ENCODE measurements at places on chromosomes 5 and 9. TPM values are rescaled to one million over a fixed set of nuclear protein-coding genes. Genes with fewer than 3 reads are reported as not detected.

Gene STKLD1
- 0.85 TPM for polyA plus RNA-seq

Gene SEMA6A
- 7.1 TPM for polyA plus RNA-seq

Gene SH3GL2
- polyA plus RNA-seq: 0.06 TPM

Gene PKD2L2
- not detected for polyA plus RNA-seq

Gene ARL15
- 5.0 TPM for polyA plus RNA-seq

Gene SPATA31A3
- polyA plus RNA-seq: not detected

Gene FOXD4L3
- polyA plus RNA-seq: not detected

DNA sequence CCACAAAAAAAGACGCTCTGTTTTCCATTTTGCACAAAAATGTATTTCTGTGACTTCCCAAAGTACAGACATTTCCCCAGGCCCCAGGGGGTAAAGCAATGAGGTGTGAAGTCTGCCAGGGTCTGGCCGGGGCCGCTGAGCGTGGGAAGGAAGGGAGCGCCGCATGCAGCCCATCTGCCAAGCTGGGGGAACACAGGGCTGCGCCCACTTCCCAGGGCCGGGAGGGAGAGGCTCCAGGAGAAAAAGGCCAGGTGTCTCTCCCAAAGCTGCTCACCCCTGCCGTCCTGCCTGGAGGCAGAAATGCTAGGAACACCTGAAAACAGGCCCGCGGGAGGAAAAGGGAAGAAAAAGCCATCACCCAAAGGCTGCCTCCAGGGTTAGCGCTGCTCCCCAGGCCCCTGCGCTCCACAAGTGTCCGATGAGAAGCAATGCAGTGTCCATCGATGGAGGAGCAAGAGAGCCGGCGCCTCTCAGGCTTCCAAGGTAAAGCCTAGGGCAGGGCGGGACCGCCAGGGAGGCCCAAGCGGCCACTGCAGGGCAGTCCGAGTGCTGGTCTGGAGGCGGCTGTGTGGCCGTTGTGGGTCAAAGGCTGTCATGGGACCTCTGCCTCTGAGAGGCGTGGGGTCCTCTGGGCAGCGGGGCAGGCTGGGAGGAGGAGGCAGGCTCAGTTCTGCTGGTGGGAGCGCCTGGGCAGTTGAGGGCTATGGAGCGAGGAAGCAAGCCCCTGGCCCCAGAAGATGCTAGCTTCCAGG, 6.0 kb upstream of the ZDHHC12 start:
- DNase-seq: no peak

- DNase-seq: no peak
These were observed 1.2 kb downstream of the UHRF2 start for GRCh38 chr9:6414247-6414641.

DNA sequence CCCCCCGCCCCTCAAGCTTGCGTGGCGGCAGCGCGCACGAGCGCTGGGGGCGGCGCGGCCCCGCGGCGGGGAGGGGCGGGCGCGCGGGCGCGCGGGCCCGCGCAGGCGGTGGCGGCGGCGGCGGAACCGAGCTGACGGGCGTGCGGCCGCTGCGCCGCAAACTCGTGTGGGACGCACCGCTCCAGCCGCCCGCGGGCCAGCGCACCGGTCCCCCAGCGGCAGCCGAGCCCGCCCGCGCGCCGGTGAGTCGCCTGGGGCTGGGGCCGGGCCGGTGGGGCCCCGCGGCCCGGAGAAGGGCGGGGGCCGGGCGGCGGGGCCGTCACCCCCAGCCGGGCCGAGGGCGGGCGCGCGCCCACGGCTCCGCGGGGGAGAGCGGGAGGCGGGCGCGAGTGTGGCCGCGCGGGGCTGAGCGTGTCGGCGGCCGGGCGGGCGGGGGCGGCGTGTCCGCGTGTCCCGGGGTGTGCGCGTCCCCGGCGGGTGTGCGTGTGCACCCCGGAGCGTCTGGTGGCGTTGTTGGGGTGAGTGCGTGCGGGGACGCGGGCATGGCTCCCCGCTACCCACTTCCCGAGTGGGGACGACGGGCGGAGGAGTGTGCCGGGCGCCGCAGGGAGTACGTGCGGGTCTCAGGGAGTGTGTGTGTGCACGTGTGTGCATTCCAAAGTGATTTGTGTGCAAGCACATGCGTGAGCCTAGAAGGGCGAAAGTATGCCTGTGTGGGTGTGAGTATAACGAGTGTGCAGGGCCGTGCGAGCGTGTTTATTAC, at the start of gene NEK6:
NEK6 (plus strand) TSS at position 106 of the 763 bp plus-strand sequence. CDS start 44,016 bp downstream, outside the sequence.
- DNase-seq: no peak

DNA sequence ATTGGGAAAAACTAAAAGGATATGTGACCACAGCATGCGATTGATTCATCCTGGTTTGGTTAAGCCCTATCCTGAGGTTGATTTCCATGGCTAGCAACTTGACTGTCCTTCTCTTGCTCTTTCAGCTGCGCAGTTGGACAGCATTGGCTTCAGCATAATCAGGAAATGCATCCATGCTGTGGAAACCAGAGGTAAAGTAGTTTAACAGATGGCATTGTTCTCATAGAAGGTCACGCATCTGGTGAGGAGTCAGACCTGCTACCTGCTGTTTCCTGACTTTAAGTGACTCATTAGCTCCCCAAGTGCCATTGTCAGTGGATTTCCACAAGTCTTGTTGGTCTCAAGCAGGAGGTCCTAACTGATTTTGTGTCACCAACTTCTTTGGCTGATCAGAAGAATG, 266.9 kb downstream of the ARHGAP26 start:
- DNase-seq: no peak

- DNase-seq: no peak
These were observed 112.2 kb downstream of the C9orf152 start for GRCh38 chr9:110095776-110096175.

- DNase-seq: no peak
These were observed 12.8 kb upstream of the KCNV2 start for GRCh38 chr9:2704504-2704903.

DNA sequence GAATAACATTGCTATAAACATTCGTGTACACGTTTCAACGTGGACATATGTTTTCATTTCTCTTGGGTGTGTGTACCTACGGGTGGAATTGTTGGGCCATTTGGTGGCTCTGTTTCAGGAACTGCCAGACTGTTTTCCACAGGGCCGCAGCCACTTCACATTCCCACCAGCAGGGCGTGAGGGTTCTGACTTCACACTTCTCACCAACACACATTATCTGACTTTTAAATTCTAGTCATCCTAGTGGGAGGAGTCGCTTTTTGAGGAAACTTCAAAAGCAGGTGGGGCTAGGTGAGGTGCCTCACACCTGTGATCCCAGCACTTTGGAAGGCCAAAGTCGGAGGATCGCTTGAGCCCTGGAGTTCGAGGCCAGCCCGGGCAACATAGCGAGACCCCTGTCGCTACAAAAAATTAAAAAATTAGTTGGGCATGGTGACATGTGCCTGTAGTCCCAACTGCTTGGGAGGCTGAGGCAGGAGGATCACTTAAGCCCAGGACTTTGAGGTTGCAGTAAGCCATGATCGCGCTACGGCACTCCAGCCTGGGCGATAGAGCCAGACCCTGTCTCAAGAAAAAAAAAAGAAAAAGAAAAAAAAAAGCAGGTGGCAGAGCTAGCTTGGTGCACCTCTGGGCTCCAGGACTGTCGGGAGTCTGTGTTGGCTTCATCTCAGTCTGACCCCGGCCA, 28.5 kb downstream of the TSPAN17 start:
- no peak for DNase-seq

- DNase-seq: no peak
These were observed 164.8 kb downstream of the EFNA5 start for GRCh38 chr5:107505763-107506534.

DNA sequence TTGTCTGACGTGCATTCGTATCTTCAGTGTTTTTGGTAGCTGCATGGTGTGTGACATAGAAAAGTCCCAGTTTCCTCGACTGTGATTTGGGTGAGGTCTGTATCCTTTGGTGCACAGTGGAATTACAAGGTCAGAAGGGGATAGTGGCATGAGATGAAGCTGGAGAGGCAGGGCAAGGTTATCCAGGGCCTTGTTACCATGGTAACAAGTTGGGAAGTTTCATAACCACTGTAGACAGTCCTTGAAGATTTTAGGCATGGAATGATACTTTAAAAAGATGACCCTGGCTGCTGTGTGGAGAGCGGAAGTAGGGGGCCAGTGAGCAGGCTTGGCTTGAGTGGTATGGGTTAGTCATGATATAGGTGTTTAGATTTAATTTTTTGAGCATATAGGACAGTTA, 11.9 kb downstream of the EHMT1 start:
- no peak for DNase-seq

GRCh38 chr5:138960145-138960692, 85.1 kb upstream of the LRRTM2 start:
- DNase-seq: no peak

DNA sequence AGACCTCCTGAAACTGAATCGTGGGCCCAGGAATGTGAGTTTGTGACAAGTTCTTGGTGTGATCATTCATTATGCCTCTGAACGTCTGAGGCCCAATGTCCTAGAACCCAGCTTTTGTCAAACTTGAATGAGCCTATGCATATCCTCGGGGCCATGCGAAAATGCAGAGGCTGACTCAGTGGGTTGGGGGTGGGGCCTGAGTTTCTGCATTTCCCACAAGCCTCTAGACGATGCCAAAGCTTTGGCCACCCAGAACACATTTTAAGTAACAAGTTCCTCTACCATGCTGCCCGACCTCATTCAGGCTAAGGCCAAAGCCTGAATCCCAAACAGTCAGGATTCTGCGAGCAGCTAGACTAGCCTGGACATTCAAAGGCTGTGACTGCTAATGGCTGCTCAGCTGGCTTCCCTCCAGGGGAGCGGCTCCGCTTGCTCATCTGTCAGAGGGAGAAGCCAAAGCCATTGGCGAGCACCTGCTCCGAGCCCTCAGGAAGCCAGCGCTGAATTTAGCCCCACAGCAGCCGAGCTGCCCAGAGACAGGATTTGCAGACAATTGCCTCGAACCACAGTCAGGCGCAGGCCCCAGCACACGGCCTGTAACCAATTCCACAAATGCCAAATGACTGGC, 177.5 kb downstream of the ZDHHC21 start:
- no peak for DNase-seq

DNA sequence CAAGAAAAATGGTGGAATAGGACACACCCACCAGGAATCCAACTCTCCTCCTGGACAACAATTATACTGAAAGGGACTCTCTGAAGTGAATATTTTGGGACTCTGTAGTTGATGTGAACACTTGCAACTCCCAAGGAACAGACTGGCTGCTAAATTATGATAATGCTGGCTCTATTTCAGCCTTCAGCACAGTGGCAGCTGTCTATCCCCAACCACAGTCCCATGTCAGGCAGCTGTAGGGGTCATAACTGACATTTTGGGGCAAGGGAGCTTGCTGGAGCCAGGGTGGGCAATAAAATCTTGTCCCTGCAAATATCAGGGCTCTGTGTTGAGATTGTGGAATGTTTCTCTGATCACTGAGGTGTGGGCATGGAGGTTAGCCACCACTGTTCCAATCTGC, 14.2 kb downstream of the SPATA31E1 start:
- DNase-seq: no peak

DNA sequence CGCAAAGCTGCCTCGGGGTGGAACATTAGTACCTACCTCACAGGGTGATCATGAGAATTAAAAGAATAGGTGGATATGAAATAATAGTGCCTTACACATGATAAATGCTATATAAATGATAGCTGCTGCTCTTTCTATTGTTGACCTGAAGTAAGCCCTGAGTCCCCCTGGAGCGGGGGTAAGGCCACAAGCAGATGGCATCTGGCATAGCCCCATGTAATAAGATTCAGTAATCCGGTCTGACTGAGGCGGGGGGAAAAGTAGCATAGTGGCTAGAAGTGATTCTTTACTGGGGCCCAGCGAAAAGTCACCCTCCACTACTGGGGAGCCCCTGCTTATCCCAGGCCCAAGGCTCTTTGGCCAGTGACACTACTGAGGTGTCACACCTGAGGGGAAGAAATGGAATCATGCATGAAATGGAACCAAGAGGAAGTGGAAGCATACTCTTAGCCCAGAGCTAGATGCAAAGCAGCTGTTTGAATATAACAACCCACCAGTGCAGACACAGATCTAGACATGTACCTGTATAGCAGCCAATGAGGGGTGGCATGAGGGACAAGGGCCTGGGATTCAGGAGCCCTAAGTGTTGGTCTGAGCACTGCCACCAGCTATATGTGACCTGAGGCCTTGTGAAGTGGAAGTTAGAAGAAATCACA, 16.1 kb upstream of the FGFR4 start:
- no peak for DNase-seq

- no peak for DNase-seq
These were observed 328.6 kb downstream of the CYLC2 start for GRCh38 chr9:103323699-103324098.

DNA sequence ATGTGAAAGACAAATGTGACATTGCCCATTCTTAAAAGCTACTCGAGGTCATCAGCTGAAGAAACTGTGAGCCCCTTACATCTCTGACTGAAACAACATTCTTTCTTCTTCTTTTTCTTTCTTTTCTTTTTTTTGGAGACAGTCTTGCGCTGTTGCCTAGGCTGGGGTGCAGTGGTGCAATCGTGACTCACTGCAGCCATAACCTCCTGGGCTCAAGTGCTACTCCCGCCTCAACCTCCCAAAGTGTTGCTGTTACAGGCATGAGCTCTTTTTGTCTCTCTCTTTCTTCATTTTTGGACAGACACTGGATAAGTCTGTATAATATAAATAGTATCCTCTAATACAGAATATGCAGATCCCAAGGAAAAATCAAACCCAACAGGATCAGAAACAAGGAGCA, 263.7 kb upstream of the KLF9 start:
- DNase-seq: no peak

- DNase-seq: peak; percentile 83
These were observed at the start of gene EXOC3 for GRCh38 chr5:442335-443238. Gene EXOC3, plus strand, starts transcription at chr5:443176. Its CDS starts 3,030 bp downstream, at chr5:446206.

DNA sequence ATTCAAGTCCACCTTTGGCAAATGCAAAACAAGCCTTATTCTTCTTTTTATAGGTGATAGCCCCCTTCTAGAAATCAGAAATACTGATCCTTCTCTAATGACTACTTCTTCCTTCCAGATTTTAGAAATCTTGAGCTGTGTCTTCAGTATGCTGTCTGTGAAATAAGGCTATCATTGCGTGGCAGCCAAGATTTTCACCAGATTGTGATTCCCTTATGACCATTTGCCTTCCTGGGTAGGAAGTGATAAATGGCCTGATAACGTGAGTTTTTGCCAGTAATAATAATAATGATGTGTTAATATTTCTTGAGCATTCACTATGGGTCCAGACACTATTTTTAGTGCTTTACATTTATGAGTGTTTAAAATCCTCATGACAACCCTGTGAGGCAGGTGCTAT, 80.9 kb downstream of the PIP5K1B start:
- DNase-seq: no peak

DNA sequence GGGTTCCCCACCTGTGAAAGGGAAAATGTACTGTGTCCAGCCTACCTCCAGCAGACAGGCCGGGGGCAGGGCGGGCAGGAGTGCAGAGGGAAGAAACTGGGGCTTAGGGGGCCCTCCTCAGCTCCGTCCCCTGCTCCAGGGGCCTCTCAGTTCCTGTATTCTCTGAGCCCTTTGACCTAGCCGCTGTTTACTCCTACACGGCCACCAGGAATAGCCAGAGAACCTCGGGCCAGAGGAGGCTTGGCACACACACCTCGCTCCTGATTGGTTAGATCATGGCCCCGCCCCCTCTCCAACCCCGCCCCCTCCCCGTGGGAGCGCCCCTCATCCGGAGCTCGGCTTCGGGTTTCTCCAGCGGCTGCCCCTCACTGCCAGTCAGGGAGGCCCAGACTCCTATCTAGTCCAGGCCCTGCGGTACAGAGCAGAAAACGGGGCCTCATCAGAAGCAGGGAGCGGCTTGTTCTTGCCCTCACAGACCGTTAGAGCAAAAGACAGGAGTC, 2.2 kb downstream of the ST6GALNAC6 start:
- DNase-seq: peak; percentile 98

All from liver (tissue), 10 donors.